Sciatic nerve (tissue), 2 donors: ENCODE measurements at places on chromosomes 4 and X. TPM values are rescaled to one million over a fixed set of nuclear protein-coding genes. Genes with fewer than 3 reads are reported as not detected.

The GAB3 gene
- total RNA-seq, result 7.6 TPM

The TMEM144 gene
- 11.9 TPM for total RNA-seq

The CTPS2 gene
- 17.0 TPM for total RNA-seq

The KIT gene
- 4.9 TPM for total RNA-seq

The CYTL1 gene
- 8.3 TPM for total RNA-seq

The SCD5 gene
- 50.6 TPM for total RNA-seq

The MAGED4 gene
- 7.1 TPM for total RNA-seq

The RHOH gene
- total RNA-seq, result 2.5 TPM

The FAM47A gene
- not detected for total RNA-seq

The XK gene
- 1.7 TPM for total RNA-seq
